ENCODE measurements at places on chromosomes 16 and 17.

DNA sequence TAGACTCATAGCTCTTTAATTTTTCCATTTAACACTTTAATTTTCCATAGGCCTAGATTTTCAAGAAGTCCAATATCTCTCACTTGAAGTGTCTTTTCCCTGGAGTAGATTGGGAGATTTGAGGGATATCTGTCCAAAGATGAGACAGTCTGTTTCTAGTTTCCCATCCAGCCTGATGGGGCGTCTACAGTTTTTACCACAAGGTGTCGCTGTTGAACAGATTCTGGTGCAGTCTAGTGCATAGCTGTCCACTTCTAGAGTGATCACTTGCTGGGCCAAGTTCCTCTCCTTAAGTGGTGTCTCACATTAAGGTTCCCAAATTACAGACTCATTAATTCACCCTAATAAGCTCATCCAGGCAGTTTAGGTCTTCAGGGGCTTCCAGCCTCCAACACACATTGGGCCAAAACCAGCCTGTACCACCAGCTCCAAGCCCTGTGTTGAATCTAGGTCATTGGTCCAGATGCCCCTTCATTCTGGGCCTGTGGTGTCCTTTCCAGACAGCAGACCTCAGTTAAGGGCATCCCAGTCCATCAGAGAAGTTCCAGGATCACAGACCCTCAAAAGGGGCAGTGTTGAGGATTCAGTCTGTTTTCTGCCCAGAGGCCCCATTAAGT lies 9.4 kb downstream of the SNX20 start:
- DNase-seq: peak; percentile 21

GRCh38 chr17:27336184-27336583 lies 42.3 kb downstream of the WSB1 start:
- DNase-seq: no peak

DNA sequence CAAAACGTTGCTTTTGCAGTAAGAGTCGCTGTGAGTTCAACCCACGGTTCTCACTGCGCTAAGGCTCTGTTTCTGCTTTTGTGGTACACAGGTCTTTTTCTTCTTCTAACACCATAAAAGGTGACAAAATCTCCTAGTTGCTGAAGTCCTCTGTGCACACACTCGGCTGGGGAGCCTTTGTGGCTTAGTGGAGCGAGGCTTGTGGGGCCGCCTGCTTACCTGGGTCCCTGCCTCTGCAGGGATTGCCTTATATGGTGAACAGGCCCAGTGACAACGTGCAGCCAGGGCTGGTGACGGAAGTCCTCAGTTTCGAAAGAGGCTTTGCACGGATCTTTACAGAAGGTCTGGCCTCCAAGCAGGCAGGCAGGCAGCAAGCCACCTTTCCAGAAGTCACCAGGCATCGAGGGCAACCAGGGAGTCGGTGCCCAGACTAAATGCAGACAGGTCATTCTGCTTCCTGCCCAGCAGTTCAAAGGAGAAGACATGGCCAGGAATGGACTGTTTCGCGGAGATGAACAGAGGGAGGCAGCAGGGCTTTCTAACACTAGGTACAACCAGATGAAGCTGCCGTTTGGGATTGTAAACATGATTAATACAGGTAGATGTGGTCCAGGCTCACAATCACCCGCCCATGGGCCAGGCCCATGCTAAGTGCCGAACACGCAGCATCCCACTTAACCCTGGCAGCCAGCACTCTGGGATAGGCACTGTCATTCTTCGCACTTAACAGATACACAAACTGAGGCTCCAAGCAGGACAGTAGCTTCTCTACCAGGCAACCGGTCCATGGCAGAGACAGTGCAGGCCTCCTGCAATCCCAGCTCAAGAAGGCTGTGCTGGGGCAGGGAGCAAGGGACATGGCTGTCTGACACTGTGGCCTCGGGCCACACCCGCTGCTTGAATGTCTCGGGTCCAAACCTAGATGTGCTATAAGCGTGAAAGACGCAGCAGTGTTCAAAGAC lies 10.7 kb upstream of the MEAK7 start:
- no peak for DNase-seq

- DNase-seq: no peak
Observed at GRCh38 chr16:86945166-86945900, 367.0 kb downstream of the FOXL1 start.

DNA sequence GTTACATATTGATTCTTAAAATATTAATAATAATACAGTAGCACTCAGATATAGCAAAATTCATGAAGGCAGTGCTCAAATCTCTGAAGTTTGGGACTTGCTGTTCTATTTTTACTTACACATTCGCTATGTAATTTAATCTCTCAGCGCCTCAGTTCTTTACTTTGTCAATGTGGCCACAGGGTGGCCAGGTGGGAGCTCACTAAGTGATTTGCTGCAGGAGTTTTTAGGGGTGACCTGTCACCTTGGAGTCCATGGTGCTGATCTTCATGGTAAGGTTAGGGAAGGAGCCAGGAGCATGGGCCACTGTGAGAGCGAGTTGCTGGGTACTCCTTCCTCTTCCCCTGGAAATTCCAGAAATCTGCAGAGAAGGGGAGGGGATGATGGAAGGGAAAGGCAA lies 28.1 kb downstream of the VWA3A start:
- no peak for DNase-seq

GRCh38 chr16:13543850-13544249 lies 376.1 kb upstream of the ERCC4 start:
- DNase-seq: no peak

- DNase-seq: peak; percentile 11
Observed at GRCh38 chr16:89009343-89010209, 32.6 kb upstream of the CBFA2T3 start.

DNA sequence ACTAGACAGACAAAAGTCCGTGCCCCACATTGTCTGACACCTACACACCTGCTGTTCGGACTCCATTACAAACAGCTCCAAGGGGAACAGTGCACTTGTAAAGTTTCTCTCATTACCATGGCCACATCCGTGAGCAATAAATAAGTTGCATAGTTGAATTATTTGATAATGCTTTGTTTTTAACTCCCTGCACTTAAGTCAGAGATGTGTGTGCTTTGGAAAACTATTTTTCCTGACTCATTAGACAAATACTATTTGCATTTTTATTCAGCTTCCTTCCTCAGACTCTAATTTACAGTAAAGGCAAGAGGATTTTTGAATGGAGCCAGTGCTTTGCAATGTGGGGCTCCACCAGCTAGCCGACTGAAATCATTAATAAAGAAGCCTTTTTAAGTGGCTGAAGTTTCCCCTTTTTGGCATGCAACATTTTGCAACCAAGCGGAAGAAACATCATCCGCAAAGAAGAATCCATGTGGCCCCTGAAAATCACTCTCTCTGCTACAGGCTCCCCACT lies 6.5 kb upstream of the CCL2 start:
- DNase-seq: peak; percentile 84
